ENCODE measurements at places on chromosomes 2 and 18.

DNA sequence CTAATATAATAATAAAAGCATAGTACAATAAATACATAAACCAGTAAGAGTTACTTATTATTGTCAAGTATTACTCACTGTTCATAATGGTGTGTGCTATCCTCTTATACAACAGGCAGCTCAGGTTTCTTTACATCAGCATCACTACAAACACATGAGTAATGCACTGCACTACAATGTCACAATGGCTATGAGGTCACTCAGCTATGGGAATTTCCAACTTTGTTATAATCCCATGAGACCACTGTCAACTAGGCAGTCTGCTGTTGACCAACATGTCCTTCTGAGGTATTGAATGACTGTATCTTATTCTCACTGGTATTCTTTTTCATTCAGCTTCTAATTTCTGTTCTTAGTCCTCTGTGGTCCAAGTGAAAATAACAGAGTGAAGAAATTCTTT, 250.4 kb upstream of the DSEL start:
- DNase-seq, result no peak

DNA sequence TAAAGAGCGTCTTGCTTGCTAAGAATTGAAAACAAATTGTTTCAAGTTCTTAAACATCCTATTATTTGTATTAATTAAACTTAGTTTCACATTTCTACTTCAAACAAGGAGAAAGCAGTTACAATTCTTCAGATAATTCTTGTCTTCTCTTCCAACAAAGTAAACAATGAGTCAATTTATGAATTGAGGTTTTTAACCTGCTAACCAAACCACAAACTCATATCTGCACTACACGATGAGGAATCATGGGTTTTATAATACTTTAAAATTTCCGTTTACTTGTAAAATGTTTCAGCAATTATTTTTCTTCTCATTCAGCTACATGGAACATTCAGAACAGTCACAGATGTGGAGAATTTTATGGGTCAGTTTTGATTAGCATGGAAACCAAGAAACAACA, 114.2 kb downstream of the SPIRE1 start:
- DNase-seq, result no peak

GRCh38 chr2:241507430-241508239, 749 bp downstream of the STK25 start:
- peak; percentile 20 for DNase-seq

- no peak for DNase-seq
These were observed 52.4 kb upstream of the AGPS start for GRCh38 chr2:177340158-177340557.

- no peak for DNase-seq
These were observed 12.0 kb upstream of the ZCCHC2 start for GRCh38 chr18:62510789-62511188.

- DNase-seq, result no peak
These were observed 12.3 kb upstream of the TFCP2L1 start for GRCh38 chr2:121297217-121297830.

- no peak for DNase-seq
These were observed 211.9 kb downstream of the RBM43 start for GRCh38 chr2:151049746-151050145.

DNA sequence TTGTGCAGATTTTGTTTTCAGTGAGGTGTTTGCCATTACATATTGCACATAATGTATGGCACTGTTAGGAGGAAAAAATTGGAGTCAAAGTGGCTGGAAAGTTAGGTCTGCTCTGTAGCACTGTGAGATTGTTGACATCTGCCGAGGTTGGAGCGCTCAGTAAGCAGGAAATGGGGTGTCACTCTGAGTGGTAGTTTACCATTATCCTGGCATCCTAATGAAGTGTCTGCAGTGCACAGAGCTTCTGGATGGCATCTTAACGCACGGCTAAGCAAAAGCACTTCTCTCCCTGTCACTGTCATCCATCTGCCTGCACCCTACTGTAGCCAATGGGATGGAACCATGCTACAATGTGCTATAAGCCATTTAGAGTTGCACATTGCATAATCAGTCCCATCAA, 561.9 kb downstream of the ARHGAP15 start:
- no peak for DNase-seq

GRCh38 chr2:134736167-134736880, 17.5 kb upstream of the TMEM163 start:
- no peak for DNase-seq

DNA sequence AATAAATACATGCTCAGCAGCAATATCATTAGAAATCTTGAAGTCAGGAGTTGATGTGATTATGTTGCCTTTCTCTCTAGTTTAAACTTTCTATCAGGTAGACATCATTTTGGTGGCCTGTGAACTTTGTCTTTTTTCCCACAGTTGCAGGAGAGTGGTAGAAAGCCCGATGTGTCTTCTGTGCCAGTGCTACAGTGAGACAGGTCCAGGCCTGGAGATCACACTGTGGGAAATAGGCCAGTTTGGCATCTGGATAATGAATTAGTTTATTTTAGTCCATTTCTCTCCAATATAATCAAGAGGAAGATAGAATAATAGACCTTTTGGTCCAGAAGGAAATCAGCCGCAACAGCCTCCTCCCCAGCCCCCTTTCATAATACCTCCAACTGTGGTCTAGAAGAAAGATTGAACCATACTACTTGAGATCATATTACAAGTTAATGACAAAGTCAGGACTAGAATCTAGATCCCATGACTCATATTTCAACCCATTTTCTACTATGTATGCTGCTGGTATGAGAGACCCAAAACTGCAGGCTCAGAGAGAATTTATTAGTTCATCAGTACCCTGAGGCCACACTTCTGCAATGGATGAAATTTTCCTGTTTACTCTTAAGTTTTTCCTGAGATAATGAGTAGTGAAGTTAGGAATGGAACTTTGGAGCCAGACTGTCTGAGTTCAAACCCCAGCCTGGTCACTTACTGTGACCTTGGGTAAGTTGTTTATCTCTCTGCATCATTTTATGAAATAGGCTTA, 20.6 kb downstream of the KCMF1 start:
- DNase-seq, result no peak

- DNase-seq, result no peak
These were observed 64.9 kb upstream of the OTOS start for GRCh38 chr2:240205348-240205747.

DNA sequence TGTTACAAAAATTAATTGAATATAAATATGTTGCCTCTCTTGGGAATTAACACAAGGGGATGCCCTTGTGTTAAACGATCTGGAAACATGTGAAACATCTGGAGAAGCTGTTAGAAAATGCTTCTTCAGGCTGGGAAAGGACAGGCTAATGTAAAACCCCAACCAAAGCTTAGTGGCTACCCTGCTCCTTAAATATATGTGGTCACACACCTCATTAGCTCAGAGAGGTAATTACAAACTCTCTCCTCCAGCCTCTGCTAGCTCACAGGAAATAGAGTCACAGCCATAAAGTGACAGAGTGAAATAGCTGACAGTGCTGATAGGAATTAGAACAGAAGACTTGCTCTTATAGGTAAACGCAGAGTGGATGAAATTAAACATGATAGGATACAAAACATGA, 155.9 kb downstream of the RAB3GAP1 start:
- no peak for DNase-seq

GRCh38 chr18:48955830-48956261, 5.1 kb upstream of the SMAD7 start:
- DNase-seq, result no peak

DNA sequence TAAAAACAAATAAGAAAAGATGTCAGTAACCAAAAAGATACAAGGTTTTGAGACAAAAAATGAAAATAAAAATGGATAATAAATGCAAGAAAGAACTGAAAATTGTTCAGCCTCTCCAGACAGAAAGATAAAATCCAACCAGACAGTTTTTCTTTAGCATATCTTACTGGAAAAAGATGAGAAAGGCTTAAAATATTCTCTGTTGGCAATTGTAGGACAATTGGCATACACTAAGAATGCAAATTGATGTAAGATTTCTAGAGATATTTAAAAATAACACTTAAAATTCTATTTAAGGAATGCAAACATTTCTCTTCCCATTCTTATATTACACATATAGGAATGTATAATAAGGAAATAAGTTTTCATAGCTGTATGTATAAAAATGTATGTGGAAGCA, 590.6 kb downstream of the DSC3 start:
- no peak for DNase-seq

GRCh38 chr18:70411876-70412435, 123.1 kb downstream of the SOCS6 start:
- DNase-seq, result no peak

DNA sequence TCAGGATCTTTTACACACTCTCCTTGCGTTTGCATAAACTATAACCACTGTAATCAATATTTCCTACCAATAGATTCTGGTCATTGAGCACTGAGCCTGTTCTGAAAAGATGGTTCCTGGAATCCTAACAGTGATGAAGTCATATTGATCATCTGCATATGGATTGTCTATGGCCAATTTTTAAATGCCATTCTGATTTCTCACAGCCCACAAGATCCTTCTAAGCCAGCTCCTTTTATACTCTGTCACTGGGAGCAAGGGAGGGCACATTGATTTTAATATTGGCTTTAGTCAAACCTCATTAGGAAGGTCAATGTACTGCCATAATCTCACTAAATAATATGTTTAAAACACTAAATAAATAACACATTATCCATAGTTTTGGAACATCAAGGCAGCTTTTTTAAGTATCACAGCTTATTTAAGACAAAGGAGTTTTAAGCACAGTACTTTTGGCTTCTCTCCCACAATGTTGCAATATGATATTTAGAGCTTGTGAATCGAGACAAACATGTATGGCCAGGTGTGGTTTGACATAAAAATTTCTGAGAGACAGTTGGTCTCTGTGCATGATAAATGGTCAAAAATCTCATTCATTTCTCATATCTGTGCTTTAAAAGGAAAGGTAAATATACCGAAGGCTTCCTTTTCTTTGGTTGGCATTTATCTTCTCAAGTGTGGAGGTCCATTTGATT, 267.3 kb downstream of the MTX2 start:
- no peak for DNase-seq

DNA sequence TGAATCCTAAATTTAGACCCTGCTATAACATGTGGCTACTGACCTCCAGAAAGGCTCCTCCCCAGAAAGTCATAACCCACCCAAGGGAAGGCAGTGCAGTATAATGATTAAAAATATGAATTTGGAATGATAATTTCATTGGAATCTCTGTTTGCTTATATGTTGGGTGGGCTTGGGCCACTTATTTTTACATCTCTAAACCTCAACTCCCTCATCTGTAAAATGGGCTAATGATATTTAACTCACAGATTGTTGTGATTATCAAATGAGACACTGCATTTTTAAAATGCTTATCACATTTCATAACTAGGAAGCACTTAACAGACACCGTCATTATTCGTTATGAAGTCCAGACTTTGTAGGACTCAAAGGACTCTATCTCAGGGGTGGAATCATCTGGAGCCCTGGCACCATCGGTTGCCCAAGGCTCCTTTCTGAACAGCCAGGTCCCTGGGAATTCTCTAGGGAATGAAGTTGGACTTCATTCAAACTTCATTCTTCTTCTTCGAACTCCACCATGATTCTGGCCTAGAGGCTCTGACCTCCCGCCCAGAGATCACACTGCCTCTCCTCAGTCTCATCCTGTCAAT, 33.1 kb upstream of the RMDN2 start:
- no peak for DNase-seq

DNA sequence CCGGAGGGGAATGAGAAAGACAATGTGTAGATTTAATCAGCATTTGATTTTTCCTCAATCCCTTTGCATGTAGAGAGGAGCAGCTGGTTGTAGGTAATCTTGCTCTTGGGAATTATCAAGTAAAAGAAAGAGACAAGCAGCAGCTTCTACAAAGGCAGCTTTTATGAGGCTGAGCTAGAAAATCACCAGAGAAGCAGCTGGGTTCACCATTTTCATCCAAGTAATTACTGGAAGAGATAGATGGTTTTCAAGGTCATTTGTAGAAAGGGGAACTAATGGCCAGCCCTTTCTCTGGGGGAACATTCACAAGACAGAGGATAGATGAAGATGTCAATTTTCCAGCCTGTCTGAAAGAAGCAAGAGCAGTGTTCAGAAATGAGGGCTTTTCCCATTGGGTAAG, 113.0 kb downstream of the RND3 start:
- DNase-seq, result no peak

GRCh38 chr2:122132147-122132691, 376.8 kb downstream of the TSN start:
- no peak for DNase-seq

DNA sequence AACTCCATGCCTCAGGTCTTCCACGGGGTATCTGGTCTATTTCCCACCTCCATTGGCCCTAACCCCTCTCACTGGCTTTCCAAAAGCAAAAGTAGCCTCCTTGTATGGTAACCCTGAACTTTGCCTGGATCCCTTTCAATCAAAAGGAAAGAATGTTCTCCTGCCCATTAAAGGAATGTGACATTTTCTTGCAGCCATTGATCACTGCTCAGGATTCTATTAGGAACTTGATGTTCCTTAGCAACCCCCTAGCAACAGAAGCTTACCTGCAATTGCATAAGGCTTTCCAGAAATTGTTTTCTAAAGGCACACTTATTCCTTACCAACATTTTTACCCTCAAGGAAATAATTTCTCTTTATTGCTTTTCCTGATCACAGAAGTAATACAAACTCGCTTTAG, 91.4 kb upstream of the AGAP1 start:
- DNase-seq, result no peak

DNA sequence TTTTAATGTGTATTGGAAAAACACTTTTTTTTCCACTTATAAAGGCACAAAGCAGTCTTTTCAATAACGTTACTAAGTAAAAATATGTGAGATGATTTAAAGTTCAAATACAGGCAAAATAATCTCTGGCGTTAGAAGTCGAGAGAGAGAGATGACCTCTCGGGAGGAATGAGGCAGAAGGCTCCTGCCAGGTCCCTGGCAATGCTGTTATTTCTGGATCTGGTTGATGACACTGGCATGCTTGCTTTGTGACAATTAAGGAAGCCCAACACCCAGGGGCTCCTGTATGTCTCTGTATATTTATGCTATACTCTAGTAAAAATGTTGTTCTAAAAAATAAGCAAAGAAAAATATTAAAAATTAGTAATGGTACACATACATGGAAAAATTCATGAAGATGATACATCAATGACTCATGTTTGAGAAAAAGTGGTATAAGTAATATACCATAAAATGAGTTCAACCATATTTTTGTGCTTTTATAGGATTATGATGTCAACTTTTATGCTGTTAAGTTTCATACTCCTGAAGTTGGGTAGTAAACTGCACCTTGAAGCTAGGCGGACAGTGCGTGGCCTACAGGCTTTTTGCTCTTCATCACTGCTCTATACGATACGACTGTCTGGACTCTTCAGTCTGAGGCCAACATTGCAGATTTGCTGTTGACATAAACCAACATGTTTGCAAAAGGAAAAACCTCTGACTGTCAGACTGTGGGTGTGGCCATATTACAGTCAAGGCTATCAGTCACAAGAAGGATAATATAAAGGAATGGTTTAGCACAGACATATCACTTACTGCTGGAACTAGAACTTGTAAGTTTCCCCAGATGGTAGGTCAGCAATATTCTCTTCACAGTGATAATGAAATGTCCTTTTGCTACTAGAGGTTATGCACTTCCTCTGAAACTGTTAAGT, 19.8 kb downstream of the VPS4B start:
- DNase-seq, result no peak
